ENCODE measurements at places on chromosomes 11 and 22.

DNA sequence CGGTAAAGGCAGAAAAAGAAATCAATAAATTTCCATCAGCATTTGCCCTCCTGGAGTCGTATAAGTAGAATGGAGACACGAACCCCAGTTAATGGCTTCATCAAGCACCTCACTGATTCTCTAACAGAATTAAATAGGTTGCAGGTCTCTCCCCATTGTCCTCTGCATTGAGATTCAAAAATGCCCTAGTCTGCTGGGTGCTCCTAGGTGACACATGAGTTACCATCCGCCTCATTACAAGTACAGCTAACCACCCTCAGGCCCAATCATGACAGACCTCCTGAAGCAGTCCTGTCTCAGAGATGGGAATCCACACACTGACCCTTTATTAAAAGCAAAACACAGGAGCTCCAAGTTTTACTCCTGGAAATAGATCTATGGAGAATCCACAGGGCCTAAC, 31.4 kb downstream of the HSPA8 start:
- no peak for DNase-seq

GRCh38 chr22:30856741-30857502, 111.7 kb downstream of the MORC2 start:
- no peak for DNase-seq

GRCh38 chr11:80937842-80938241, 1497.0 kb upstream of the TENM4 start:
- no peak for DNase-seq

GRCh38 chr11:61357894-61358239, 3.8 kb downstream of the CYB561A3 start:
- DNase-seq = no peak

GRCh38 chr11:20337526-20338154, 25.9 kb upstream of the HTATIP2 start:
- no peak for DNase-seq

DNA sequence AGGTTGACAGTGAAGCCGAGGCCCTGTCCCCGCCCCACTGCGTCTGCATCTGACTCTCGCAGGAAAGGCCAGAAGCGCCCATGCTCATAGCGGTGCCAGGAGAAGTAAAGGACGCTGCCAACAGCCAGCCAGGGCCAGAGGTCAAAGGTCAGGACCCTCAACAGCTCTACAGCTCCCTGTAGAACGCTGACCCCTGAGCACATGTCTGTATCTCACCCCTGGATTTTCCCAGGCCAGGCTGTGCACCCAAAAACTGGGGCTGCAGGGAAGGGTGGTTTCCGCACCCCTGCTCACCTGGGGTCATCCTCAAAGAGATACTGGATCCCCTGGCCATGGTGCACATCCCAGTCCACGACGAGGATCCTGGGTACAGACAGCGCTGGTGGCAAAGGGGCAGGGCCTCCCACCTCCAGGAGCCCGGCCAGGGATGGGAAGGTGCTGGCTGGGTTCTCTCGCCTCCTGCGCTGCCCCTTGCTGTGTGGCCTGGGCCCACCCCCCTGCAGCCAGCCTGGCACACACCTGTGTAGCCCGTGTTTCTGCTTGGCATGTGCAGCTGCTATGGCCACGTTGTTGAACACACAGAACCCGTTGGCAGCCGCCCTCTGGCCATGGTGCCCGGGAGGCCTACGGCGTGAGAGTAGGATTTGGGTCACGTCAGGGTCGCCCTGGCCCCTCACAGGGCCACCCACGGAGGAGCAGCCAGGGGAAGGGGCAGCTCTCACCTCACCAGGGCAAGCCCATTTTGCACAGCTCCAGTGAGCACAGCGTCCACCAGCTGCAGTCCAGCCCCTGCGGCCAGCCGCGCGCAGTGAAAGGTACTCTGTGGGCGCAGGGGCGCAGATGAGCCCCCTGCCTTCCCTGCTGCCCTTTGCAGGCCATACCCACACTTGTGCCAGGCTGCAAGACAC, 1.5 kb downstream of the HDAC10 start:
- no peak for DNase-seq

GRCh38 chr22:35589071-35589755, 27.9 kb downstream of the MB start:
- no peak for DNase-seq

DNA sequence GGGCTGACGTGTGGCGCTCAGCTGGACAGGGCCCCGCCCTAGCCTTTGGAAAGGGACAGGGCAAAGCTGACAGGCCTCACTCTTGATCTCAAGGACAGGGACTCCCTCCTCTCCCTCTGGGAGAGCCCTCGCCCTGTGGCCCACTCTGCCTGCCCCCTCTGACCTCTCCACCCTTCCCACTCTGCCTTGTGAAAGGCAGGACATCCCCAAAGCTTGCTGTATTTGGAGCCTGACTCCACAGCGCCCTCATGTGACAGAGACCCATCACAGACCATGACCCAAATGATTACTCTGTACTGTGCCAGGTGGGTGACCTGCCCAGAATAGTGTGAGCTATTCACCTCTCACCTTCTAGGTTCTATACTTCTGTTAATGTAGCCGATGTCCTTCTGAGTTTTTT, 18.8 kb downstream of the P2RY2 start:
- peak; percentile 67 for DNase-seq

DNA sequence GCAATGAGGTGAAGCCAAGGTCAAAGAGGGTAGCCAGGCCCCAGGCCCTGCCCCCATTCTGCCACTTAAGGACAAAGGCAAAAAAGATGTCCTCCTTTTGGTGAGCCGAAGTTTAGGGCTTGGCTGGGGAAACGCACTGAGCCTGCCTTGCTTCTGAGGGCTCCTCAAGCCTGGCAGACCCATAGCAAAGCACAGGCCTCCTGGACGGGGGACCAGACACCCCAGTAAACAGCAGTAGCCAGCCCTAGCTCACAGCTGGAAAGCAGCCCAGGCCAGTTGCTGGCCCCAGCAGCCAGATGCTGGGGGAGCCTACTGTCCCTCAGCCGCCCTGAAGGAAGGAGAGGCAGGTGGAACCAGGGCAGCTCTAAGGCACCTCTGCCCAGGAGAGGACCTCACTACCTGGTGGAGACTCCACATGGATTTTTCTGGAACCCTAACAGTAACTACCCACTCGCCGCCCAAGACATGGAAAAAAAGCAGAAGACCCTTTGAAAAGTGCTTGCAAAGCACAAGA, 3.8 kb upstream of the PYGM start:
- DNase-seq = no peak

DNA sequence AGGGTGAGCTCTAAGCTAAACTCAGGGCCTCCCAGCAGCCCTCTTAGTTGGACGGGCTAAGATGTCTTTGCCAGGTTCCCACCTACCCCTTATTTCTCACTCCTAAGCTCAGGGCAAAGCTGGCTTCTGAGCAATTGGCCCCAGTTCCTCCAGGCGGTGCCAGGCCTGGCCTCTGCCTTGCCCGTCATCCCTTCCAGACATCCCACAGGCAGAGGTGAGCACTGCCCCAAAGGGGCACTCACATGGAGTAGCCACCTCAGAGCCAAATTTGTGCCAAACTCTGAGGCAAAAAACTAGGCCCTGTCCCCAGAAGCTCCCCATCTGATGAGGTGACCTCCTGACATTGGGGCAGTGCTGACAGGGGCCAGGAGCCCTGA, 9.7 kb downstream of the RHOD start:
- DNase-seq = no peak

DNA sequence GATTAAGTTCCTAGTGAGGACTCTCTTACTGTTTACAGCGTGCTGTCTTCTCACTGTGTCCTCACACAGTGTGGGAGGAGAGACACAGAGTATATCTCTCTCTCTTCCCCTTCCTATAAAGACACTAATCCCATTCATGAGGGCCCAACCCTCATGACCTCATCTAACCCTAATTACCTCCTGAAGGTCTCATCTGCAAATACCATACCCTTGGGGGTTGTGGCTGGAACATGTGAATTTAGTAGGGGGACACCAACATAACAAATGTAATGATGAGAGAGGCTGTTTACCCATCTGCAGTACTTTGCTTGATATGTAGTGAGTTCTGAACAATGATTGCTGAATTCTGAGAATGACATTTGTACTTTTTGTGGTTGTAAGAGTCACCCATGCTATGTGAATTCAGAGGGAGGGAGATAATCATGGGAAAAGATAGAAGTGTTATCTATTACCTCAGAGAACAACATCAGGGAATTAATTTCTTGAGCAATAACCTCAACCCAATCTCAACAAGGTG, 4.9 kb upstream of the OR52W1 start:
- no peak for DNase-seq

DNA sequence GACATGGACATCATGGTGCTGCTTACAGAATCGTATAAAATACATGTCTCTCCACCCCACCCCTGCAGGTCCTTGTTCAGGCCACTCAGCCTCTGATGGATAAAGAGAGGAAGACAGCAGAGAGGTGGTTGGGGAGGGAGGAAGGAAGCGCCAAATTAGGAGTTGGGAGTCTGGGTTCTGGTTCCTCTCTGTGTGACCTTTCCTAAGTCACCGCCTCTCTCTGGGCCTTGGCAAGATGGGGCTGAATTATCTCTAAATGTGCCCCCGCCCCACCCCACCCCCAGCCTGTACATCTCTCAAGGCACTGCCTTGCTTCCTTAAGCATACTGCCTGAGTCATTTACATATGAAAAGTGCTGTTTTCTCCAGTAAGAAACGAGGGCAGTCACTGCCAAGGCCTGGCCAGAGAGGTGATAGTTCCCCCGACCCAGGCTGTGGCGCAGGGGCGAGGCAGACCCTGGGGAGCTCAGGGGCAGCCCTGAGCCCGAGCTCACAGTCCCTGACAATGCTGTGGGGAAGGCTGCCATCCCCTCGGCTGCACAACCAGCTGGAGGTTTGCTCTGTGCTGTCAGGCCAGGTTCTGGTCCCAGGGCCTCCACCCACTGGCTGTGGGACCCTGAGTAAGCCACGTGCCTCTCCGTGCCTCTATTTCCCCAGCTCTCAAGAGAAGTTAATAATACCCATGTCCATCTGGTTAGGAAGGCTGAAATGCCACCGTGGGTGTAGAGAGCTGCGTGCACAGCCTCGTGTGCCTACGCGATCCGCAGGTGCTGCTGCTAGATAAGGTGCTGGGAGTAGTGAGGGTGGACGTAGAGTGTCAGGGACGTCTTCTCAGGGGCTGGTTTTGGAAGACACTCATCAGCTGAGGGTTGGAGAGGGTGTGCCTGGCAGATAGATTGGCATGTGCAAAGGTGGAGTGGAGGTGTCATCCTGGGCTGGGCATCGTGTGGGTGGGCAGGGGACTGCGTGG, 55.3 kb downstream of the CACNA1I start:
- no peak for DNase-seq

DNA sequence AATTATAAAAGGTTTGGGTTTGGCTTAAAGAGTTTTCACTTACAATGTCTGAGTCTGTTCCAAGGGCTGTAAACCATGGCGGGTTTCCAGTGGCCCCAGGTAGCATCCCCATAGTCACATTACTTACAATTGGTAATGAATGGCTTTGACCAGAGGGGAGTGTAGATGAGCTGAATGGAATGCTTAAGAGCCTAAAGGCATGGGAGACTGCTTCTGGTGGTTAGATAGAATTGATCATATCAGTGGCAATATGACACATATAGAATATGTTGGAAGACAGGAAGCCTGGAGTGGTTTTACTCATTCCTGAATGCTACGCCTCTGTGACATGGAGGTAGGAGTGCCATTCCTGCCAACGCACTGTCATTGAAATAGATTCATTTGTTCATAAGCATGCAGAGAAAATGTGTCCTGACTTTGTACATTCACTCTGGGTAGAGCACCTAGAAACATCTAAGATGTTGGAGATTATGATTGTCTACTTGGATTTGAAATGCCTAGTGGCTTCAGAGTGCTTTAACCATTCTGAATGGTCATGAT, 183.3 kb downstream of the BLID start:
- DNase-seq = no peak

GRCh38 chr11:57071829-57072228, 83.1 kb downstream of the OR5AK2 start:
- DNase-seq = no peak

DNA sequence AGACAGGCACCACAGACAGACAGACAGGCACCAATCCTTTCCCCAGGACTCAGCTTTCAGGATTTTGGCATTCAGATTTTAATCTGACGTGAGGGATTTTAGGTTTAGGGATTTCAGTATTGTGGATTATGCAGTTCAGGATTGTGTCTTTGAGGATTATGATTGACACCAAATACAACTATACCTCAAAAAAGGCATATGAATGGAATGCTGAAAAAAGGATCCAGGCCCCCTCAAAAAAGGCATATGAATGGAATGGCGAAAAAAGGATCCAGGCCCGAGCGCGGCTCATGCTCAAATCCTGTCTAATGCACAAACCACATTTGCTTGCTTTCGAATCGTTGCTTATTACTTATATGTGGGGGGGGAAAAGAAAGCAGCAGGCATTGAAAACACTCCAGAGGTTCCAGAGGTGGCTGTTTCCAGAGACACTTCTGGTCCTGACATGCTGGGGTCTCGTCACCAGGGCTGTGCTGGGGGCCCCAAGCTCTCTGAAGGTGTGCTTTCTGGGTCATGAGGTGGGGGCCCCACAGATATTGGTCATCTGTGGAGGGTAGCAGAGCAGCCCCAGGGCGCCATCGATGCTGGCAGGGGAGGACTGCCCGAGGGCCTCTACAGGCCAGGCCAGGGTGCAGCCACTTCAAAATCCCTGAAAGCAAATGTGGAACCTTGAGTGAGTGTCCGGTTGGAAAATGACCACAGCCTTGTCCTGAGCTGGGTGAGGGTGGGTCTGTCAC, 16.8 kb upstream of the OSBPL5 start:
- no peak for DNase-seq

DNA sequence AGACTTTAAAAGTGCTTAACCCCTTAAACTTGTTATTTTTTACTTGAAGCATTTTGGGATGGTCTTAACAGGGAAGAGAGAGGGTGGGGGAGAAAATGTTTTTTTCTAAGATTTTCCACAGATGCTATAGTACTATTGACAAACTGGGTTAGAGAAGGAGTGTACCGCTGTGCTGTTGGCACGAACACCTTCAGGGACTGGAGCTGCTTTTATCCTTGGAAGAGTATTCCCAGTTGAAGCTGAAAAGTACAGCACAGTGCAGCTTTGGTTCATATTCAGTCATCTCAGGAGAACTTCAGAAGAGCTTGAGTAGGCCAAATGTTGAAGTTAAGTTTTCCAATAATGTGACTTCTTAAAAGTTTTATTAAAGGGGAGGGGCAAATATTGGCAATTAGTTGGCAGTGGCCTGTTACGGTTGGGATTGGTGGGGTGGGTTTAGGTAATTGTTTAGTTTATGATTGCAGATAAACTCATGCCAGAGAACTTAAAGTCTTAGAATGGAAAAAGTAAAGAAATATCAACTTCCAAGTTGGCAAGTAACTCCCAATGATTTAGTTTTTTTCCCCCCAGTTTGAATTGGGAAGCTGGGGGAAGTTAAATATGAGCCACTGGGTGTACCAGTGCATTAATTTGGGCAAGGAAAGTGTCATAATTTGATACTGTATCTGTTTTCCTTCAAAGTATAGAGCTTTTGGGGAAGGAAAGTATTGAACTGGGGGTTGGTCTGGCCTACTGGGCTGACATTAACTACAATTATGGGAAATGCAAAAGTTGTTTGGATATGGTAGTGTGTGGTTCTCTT, 2.8 kb downstream of the MALAT1 start:
- no peak for DNase-seq

GRCh38 chr22:40346185-40347118, at the start of gene ADSL:
ADSL (plus strand) TSS chr22:40346500; CDS start chr22:40346559, 59 bp downstream.
- DNase-seq = no peak

- no peak for DNase-seq
Observed at GRCh38 chr11:16603890-16604793, 134.3 kb upstream of the C11orf58 start.
